ENCODE measurements at places on chromosomes 16 and 17. TPM values are rescaled to one million over a fixed set of nuclear protein-coding genes. Genes with fewer than 3 reads are reported as not detected.

Gene MT1H
- total RNA-seq: not detected

Gene TNFRSF17
- not detected for total RNA-seq

Gene PLXDC1
- 0.09 TPM for total RNA-seq

Gene ITGAL
- 0.10 TPM for total RNA-seq

Gene USP22
- 130 TPM for total RNA-seq

Gene GRB7
- 4.8 TPM for total RNA-seq

Gene TEFM
- total RNA-seq: 18.0 TPM

Gene ZSCAN10
- not detected for total RNA-seq

Gene LLGL1
- 13.6 TPM for total RNA-seq

Gene PRAC1
- not detected for total RNA-seq

Gene SLC47A1
- total RNA-seq: 22.7 TPM

Gene SRL
- total RNA-seq: 0.02 TPM

Gene USP43
- total RNA-seq: 3.8 TPM

Gene OR4D1
- not detected for total RNA-seq

Gene TMIGD1
- not detected for total RNA-seq

Gene TBC1D3
- total RNA-seq: not detected

Gene CCL1
- not detected for total RNA-seq

Gene LRRC37A
- total RNA-seq: 0.57 TPM

Gene CPNE2
- 38.1 TPM for total RNA-seq

Gene NTN1
- total RNA-seq: 0.42 TPM

Gene TBC1D26
- not detected for total RNA-seq

Gene CBX2
- 19.2 TPM for total RNA-seq

Gene CES3
- total RNA-seq: 1.5 TPM

Gene KRT31
- not detected for total RNA-seq

Gene PPP1R27
- total RNA-seq: not detected

Gene DGKE
- total RNA-seq: 3.8 TPM

Gene CORO6
- 5.7 TPM for total RNA-seq

Gene NT5C
- total RNA-seq: 134 TPM

Gene CLDN6
- total RNA-seq: 0.74 TPM

Gene AKAP1
- 55.3 TPM for total RNA-seq

Gene TBC1D3K
- not detected for total RNA-seq

Gene P2RX1
- not detected for total RNA-seq

Gene KIF2B
- not detected for total RNA-seq

Gene SLC7A5
- total RNA-seq: 947 TPM

Gene TEKT1
- total RNA-seq: 0.12 TPM

Gene TAC4
- total RNA-seq: not detected

Gene GP2
- not detected for total RNA-seq

Gene MMP2
- 9.2 TPM for total RNA-seq

Gene VMO1
- 1.5 TPM for total RNA-seq

Gene GRIN2A
- not detected for total RNA-seq

Gene MED9
- 20.2 TPM for total RNA-seq

Gene SLC38A8
- total RNA-seq: not detected

Gene PERCC1
- not detected for total RNA-seq

Gene TOM1L2
- total RNA-seq: 22.9 TPM

Gene KRTAP3-2
- total RNA-seq: 0.42 TPM

Gene MYH11
- 0.02 TPM for total RNA-seq

Measured in A549 treated with RU486 at 1 μM for 4 hours (cell line).